ENCODE measurements at places on chromosomes 1 and 21. TPM values are rescaled to one million over a fixed set of nuclear protein-coding genes. Genes with fewer than 3 reads are reported as not detected.

Gene RGS16
- not detected for total RNA-seq

Gene DNAJC6
- total RNA-seq = not detected

Gene CAMTA1
- 80.6 TPM for total RNA-seq

Gene MCOLN3
- total RNA-seq = not detected

Gene SLC35F3
- 0.71 TPM for total RNA-seq

Gene RHOU
- 1.4 TPM for total RNA-seq

Gene DDR2
- total RNA-seq = 109 TPM

Gene RSPH1
- not detected for total RNA-seq

All from myometrial cell (primary cell).